GM23248 (cell line): ENCODE measurements at places on chromosomes 4 and X. TPM values are rescaled to one million over a fixed set of nuclear protein-coding genes. Genes with fewer than 3 reads are reported as not detected.
A peak's percentile ranks its signal among the peaks of the same experiment; 100 is the strongest.

- no peak overlapping the region for H3K27ac ChIP-seq
- H3K36me3 ChIP-seq: no peaks in the 10 kb centered on the region
- H3K27me3 ChIP-seq: no peaks in the 10 kb centered on the region
- DNase-seq: no peak
Observed at GRCh38 chrX:86348669-86349068, 200.4 kb downstream of the DACH2 start.

DNA sequence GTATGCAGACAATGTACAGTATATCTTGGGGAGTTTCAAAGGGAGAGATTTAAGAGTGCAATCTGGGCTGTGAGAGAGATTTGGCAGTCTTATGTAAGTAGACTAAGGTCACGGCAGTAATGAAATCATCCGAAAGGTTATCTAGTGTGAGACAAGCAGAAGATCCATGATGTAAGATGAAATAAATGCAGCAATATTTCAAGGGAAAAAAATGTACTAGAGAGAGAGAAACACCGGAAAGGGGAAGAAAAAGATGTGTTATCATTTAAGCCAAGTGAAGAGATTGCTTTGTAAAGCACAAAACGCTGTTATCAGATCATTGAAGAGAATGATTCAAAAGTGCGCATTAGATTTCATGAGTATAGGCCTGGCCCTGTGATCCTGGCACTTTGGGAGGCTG lies 88.4 kb upstream of the GUCY1A1 start:
- no peaks in the 10 kb centered on the region for H3K27me3 ChIP-seq
- no peak overlapping the region for H3K27ac ChIP-seq
- H3K4me3 ChIP-seq: no peak overlapping the region
- no peak for DNase-seq
- H3K36me3 ChIP-seq: no peaks in the 10 kb centered on the region
- peaks cover 14% of the 10 kb centered on the region; the same call in 1 of the 2 replicates for H3K4me1 ChIP-seq

DNA sequence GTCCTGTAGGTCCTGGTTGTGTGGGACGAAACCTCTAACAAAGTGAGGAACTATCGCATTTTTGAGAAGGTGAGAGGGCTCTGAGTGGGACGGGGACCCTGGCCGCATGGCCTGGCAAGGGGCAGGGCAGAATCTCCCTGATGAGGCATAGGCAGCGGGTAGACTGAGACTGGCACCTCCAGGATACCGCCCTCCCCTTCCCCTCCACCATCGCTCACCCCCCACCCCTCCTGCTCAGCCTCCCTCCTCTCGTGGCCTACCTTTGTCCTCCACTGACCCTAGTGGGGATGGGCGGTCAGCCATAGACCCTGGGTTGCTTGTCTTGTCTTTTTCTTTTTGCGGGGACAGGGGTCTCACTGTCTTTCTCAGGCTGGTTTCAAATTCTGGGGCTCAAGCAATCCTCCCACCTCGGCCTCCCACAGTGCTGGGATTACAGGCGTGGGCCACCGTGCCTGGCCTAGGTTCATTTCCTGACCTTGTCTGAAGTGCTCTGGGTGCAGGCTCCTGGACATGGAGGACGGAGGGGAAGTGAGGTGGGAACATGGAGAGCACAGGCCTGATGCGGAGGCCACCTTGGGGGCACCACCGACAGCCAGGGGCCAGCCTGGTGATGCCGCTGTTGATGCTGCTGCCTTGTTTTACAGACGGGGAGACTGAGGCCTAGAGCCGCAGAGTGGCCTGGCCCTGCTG lies 10.5 kb upstream of the ADD1 start:
- no peak overlapping the region for H3K27ac ChIP-seq
- H3K4me1 ChIP-seq: peaks cover 9% of the 10 kb centered on the region
- no peak overlapping the region for H3K4me3 ChIP-seq
- no peaks in the 10 kb centered on the region; the same call in 1 of the 2 replicates for H3K36me3 ChIP-seq

DNA sequence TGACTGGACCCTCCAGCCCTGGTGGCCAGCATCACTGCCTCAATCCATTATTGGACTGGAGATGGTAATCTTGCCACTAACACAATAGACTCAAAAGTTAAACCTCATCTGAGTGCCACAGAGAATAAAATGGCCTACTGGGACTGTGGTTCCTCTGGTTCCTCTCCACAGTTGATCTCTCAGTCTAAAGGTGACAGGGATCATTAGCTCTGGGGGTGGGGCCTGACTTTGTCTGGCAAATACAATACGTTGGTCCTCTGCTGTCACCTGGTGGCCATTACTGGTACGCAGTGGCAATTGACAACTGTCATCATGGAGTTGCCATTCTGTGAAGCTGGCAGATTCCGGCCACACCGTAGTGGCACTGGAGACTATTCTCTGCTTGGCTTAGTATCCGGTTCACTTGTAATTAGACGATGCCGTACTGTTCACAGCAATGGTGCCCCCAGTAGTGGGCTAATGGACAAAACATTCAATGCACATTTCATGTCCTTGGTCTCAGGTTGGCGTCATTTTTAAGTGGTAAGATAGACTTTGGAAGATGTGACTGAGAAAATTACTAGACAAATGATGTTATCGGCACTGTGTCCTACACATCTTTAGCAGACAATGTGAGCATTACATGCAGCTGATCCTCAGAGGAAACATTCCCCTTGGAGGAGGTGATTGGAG lies 6.7 kb downstream of the FGFBP2 start:
- no peaks in the 10 kb centered on the region for H3K4me1 ChIP-seq
- H3K4me3 ChIP-seq: no peak overlapping the region
- peak; percentile 70 for DNase-seq

GRCh38 chrX:121336831-121337421 lies 289.5 kb downstream of the GLUD2 start:
- no peaks in the 10 kb centered on the region for H3K4me1 ChIP-seq
- H3K27ac ChIP-seq: no peak overlapping the region
- H3K4me3 ChIP-seq: no peak overlapping the region
- no peaks in the 10 kb centered on the region for H3K27me3 ChIP-seq
- no peak for DNase-seq

DNA sequence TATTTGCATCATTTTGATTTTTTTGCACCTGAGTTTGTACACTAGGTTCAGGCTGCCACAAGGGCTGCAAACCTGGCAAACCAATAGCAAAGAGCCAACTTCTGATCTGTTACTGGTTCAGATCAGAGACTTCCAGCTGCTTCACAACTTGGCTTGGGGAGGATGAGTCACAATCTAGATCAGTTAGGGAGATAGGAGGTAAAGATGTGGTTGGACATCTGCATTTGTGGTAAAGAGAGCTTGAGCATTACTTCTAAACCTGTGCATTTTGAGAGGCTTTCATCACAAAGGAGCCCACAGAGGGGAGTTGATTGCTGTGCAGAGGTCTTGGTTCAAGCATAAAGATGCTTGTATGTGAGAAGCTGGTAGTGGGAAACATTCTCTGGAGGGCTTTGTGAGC lies 34.5 kb downstream of the LINC00632 start:
- no peaks in the 10 kb centered on the region for H3K27me3 ChIP-seq
- no peak overlapping the region for H3K27ac ChIP-seq
- DNase-seq: no peak
- no peaks in the 10 kb centered on the region for H3K4me1 ChIP-seq
- H3K4me3 ChIP-seq: no peak overlapping the region

DNA sequence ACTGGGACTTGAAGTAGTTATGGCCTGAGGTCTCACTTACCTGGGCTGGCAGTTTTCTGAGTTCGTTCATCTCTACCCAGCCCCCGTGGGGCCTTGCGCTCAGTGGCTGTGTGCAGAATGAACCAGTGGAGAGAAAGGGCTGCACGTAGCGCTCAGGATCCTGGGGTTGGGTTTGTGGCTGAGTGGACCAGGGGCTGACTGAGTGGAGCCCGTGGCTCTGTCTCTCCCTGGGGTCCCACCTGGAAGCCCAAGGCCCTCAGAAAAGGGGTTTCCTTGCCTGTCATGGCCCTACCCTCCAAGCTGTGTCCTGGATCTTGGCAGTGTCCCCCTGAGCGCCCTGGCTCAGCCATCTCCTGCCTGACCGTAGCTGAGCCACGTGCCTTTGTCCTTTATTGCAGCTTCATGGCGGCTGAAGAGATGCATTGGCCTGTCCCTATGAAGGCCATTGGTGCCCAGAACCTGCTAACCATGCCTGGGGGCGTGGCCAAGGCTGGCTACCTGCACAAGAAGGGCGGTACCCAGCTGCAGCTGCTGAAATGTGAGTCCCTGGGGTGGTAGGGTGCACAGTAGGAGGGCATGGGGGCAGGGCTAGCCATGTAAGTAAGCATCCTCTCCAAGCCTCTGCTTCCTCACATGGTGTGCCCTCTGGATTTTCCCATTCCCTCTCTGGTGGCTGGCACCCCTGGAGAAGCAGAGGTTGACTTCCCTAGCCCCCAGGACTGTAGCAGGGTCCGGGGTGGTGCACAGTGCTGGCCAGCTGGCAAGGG lies 23.2 kb upstream of the ADD1 start:
- H3K27ac ChIP-seq: no peak overlapping the region
- H3K36me3 ChIP-seq: no peaks in the 10 kb centered on the region
- H3K27me3 ChIP-seq: no peaks in the 10 kb centered on the region
- H3K4me1 ChIP-seq: no peaks in the 10 kb centered on the region

GRCh38 chr4:15655223-15656037 lies at the start of gene FBXL5:
Gene FBXL5 (minus strand): TSS chr4:15655357. CDS start chr4:15655287, 70 bp downstream.
- DNase-seq: peak; percentile 95
- no peaks in the 10 kb centered on the region for H3K36me3 ChIP-seq
- peak within 1 kb of the TSS; percentile 81 for H3K4me3 ChIP-seq
- peaks cover 43% of the 10 kb centered on the region for H3K4me1 ChIP-seq
- H3K27me3 ChIP-seq: no peaks in the 10 kb centered on the region
- H3K27ac ChIP-seq: peak within 1 kb of the TSS; percentile 92

GRCh38 chr4:158211222-158211621 lies 936 bp downstream of the TMEM144 start:
- H3K4me3 ChIP-seq: peak overlapping the region; percentile 82
- H3K4me1 ChIP-seq: peaks cover 8% of the 10 kb centered on the region; the same call in 1 of the 2 replicates
- no peak overlapping the region for H3K27ac ChIP-seq
- H3K27me3 ChIP-seq: no peaks in the 10 kb centered on the region

DNA sequence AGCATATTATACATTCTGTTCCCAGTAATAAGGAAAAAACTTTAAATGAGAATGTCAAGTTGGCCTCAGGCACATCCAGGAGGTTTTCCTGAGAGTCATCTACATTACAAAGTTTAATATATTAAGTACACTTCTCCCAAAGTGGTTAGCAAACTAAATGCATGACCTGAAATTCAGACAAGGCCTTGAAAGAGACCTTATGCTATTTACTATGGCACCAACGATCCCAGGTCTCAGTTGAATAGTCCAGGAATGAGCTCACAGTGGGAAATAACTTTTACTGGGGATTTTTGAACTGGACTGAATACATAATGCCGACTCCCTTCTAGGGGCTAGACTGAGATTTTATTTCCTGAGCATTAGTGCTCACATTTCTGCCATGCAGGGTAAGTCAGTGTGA lies 1577.5 kb upstream of the PCDH7 start:
- no peaks in the 10 kb centered on the region for H3K4me1 ChIP-seq
- no peaks in the 10 kb centered on the region for H3K27me3 ChIP-seq
- DNase-seq: no peak
- H3K27ac ChIP-seq: no peak overlapping the region
- H3K4me3 ChIP-seq: no peak overlapping the region
- no peaks in the 10 kb centered on the region for H3K36me3 ChIP-seq

GRCh38 chr4:86497980-86498862 lies 95.9 kb upstream of the PTPN13 start:
- H3K36me3 ChIP-seq: no peaks in the 10 kb centered on the region
- DNase-seq: peak; percentile 79
- H3K27me3 ChIP-seq: no peaks in the 10 kb centered on the region
- H3K4me1 ChIP-seq: peaks cover 50% of the 10 kb centered on the region
- peak overlapping the region; percentile 29; the same call in 1 of the 2 replicates for H3K4me3 ChIP-seq
- H3K27ac ChIP-seq: peak overlapping the region; percentile 53; the same call in 1 of the 2 replicates

DNA sequence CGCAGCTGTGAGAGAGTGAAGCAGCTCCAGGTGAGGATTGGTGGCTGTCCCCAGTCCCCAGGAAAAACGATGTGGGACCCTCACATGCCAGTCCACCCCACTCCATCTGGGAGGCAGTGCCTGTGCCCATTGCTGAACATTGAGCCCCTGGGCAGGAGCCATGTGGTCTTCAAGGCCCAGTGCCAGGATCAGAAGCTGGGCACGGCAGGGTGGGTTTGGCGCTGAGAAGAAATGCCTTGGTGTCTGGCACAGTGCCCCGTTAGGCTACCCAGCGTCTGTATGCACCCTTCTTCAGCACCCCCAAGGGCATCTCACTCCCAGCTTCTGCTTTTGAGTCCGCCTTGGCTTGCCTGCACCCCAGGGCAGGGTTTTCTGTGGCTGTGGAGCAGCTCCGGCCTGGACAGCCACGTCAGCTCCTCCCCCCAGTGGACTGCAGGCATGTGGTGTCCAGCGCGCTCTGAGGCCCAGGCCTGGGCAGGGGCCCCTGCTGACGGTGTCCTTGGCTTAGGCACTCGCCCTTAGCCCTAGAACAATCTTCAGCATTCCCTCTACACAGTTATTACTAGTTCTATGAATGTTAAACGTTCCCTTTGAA lies 28.6 kb downstream of the RGS12 start:
- no peak overlapping the region for H3K4me3 ChIP-seq
- H3K27ac ChIP-seq: peak overlapping the region; percentile 48
- no peaks in the 10 kb centered on the region; the same call in 1 of the 2 replicates for H3K36me3 ChIP-seq

- DNase-seq: no peak
- no peak overlapping the region for H3K4me3 ChIP-seq
- no peaks in the 10 kb centered on the region for H3K36me3 ChIP-seq
- no peaks in the 10 kb centered on the region for H3K4me1 ChIP-seq
- H3K27me3 ChIP-seq: no peaks in the 10 kb centered on the region
- no peak overlapping the region for H3K27ac ChIP-seq
Observed at GRCh38 chr4:58214376-58214775, 1104.2 kb upstream of the IGFBP7 start.

GRCh38 chrX:108439426-108439942 lies at the start of gene COL4A5:
Gene COL4A5 (plus strand): TSS chrX:108439838. CDS start chrX:108440126, 288 bp downstream.
- H3K27ac ChIP-seq: no peak within 1 kb of the TSS
- peak; percentile 79 for DNase-seq
- peak within 1 kb of the TSS; percentile 95 for H3K4me3 ChIP-seq
- H3K4me1 ChIP-seq: no peaks in the 10 kb centered on the region
- no peaks in the 10 kb centered on the region for H3K27me3 ChIP-seq
- H3K36me3 ChIP-seq: no peaks in the 10 kb centered on the region

- DNase-seq: peak; percentile 27
- H3K27ac ChIP-seq: peak overlapping the region; percentile 78
- H3K36me3 ChIP-seq: no peaks in the 10 kb centered on the region
- peak overlapping the region; percentile 43; the same call in 1 of the 2 replicates for H3K4me3 ChIP-seq
Observed at GRCh38 chr4:123786163-123786915, 389.7 kb downstream of the SPRY1 start.

DNA sequence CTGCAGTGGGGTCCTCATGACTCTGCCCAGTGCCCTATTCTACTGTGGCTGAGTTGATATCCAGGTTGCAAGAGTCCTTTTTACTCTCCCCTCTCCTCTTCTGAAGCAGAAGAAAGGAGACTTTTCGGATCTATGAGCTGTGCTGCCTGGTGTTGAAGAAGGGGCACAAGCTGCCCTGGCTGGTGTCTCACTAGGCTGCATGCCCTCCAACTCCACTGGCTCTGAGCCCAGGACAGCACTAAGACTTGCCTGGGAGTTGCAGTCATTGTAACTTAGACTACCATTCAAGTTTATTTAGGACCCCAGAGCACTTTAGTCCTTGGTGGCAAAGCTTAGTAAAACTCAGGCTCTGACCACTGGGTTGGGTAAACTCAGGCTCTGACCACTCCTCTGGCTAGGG lies 89.4 kb downstream of the GABRB1 start:
- no peak overlapping the region for H3K4me3 ChIP-seq
- no peak overlapping the region for H3K27ac ChIP-seq
- H3K4me1 ChIP-seq: no peaks in the 10 kb centered on the region
- no peak for DNase-seq
- H3K36me3 ChIP-seq: no peaks in the 10 kb centered on the region

Gene VSIG1
- total RNA-seq: not detected in 2 replicates

Gene FAM114A1
- 300 and 318 TPM in 2 replicates for total RNA-seq

Gene RNF175
- total RNA-seq: not detected in 2 replicates

Gene AMMECR1
- 17.1 and 17.2 TPM in 2 replicates for total RNA-seq

Gene TMEM271
- total RNA-seq: not detected in 2 replicates

Gene ESX1
- not detected in 2 replicates for total RNA-seq

Gene SOWAHD
- total RNA-seq: 0.22 TPM in 1 of 2 replicates, not detected in the other
